ENCODE measurements at places on chromosomes 5 and 9. TPM values are rescaled to one million over a fixed set of nuclear protein-coding genes. Genes with fewer than 3 reads are reported as not detected.

The FANCG gene
- 25.1 TPM for polyA plus RNA-seq

DNA sequence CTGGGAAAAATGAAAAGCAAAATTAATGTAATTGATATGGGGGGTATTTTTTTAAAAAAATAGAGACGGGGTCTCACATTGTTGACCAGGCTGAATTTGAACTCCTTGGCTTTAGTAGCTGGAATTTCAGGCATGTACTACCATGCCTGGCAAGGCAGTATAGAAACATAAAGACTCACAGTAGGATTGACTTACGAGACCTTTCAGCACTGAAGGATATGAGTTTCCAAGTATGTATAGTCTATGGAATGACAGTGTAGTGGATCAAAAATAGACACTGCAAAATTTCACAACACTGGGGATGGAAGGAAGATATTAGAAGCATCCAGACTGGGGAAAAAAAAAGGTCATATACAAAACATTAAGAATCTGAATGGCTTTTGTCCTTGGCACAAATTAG lies 6.8 kb downstream of the DCP2 start:
- H3K27ac ChIP-seq: no peak overlapping the region
- H3K27me3 ChIP-seq: no peaks in the 10 kb centered on the region
- no peak for DNase-seq
- H3K4me1 ChIP-seq: peaks cover 21% of the 10 kb centered on the region

DNA sequence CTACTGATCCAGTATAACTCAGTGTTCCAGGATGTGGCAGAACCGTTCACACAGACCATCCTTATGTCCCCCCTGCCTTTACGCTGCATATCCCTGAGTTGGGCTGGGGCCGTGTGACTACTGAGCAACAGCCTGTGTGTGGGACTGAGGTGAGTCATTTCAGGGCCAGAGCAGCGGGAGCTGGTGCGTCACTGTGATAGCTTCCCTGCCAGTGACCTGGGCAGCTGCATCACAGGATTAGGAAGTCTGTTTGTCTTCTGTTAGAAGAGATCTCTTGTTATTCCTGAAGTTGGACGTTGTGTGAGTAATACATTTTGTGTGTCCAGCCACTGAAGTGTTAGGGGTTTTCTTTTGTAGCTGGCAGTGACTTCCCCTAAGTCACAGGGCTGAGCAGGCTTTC lies 35.6 kb downstream of the TPPP start:
- no peak overlapping the region for H3K27ac ChIP-seq
- H3K36me3 ChIP-seq: peaks cover 10% of the 10 kb centered on the region
- no peak overlapping the region for H3K4me3 ChIP-seq
- no peaks in the 10 kb centered on the region for H3K27me3 ChIP-seq
- DNase-seq: no peak

DNA sequence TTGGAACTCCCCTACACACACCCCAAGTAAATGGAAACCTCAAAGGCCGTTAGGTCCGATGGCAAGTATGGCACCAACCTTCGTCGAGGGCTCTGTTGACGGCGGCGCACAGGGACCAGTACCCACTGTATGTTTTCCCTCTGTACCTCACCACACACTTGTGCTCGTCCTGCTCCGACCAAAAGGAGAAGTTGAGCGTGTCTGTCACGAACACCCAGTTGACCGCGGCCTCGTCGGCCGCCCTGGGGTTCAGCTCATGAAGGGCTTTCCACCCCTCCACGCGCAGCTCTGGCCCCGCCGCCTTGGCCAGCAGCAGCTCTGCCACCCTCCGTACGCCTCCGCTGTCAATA lies 24.0 kb downstream of the HNRNPK start:
- 0 out of 2 replicates have a peak, but pooled peaks cover 10% of the 10 kb centered on the region for H3K4me1 ChIP-seq
- no peaks in the 10 kb centered on the region for H3K27me3 ChIP-seq
- peak overlapping the region; percentile 59 for H3K4me3 ChIP-seq
- peak; percentile 68 for DNase-seq

DNA sequence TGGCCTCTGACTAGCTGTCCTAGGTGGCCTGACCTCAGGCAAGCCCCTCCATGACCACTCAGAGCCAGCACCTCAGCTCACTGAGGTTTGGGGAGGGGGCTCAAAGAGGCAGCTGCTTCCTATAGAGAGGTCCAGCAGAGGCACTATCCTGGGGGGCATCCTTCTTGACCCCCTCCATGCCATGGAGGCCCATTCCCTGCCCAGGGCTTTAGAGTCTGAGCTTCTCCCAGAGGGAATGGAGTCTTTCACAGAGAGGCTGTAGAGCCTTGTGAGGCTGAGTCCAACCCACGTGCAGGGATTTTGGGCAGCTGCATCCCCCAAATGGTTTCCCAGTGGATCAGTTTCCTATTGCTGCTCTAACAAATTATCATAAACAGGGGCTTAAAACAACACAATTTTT lies 16.9 kb downstream of the IRF1 start:
- no peaks in the 10 kb centered on the region for H3K4me1 ChIP-seq
- H3K27ac ChIP-seq: no peak overlapping the region
- no peaks in the 10 kb centered on the region for H3K36me3 ChIP-seq
- H3K4me3 ChIP-seq: no peak overlapping the region

All from SK-N-SH (cell line).